ENCODE measurements at places on chromosomes 11 and 22. TPM values are rescaled to one million over a fixed set of nuclear protein-coding genes. Genes with fewer than 3 reads are reported as not detected.

Gene OR10D3
- total RNA-seq, result not detected

Gene MPZL2
- 0.12 TPM for total RNA-seq

Gene OR52N5
- not detected for total RNA-seq

Gene PISD
- total RNA-seq, result 39.0 TPM

Gene KDELR3
- total RNA-seq, result 124 TPM

Gene HOATZ
- total RNA-seq, result not detected

Gene CCDC87
- total RNA-seq, result 0.49 TPM

Gene SMIM35
- total RNA-seq, result not detected

Gene TREH
- total RNA-seq, result not detected

Gene FOLH1
- total RNA-seq, result 1.3 TPM

Gene MAPK8IP2
- total RNA-seq, result 4.6 TPM

Data from hair follicle dermal papilla cell (primary cell).